ENCODE measurements at places on chromosomes 11 and 22. TPM values are rescaled to one million over a fixed set of nuclear protein-coding genes. Genes with fewer than 3 reads are reported as not detected.

- no peak for DNase-seq
These were observed 789 bp downstream of the RPS13 start for GRCh38 chr11:17076517-17077239.

GRCh38 chr11:32430568-32431381, 4.6 kb downstream of the WT1 start:
- no peak for DNase-seq

GRCh38 chr11:115199481-115200069, 304.6 kb downstream of the CADM1 start:
- no peak for DNase-seq

- no peak for DNase-seq
These were observed 27.4 kb downstream of the LIF start for GRCh38 chr22:30219049-30219654.

- no peak for DNase-seq
These were observed 54.3 kb downstream of the WNT7B start for GRCh38 chr22:45922661-45923060.

- peak; percentile 42 for DNase-seq
These were observed 28.5 kb upstream of the ALKBH3 start for GRCh38 chr11:43852057-43852636.

- no peak for DNase-seq
These were observed 531 bp downstream of the GRIK4 start for GRCh38 chr11:120511820-120512738.

- no peak for DNase-seq
These were observed 10.6 kb upstream of the GLYATL1 start for GRCh38 chr11:58928691-58929090.

GRCh38 chr11:70111269-70112016, 33.3 kb downstream of the ANO1 start:
- no peak for DNase-seq

GRCh38 chr11:68751331-68751856, at the start of gene TESMIN:
TESMIN (minus strand) TSS chr11:68751520; CDS start chr11:68750660, 860 bp downstream.
- peak; percentile 97 for DNase-seq

DNA sequence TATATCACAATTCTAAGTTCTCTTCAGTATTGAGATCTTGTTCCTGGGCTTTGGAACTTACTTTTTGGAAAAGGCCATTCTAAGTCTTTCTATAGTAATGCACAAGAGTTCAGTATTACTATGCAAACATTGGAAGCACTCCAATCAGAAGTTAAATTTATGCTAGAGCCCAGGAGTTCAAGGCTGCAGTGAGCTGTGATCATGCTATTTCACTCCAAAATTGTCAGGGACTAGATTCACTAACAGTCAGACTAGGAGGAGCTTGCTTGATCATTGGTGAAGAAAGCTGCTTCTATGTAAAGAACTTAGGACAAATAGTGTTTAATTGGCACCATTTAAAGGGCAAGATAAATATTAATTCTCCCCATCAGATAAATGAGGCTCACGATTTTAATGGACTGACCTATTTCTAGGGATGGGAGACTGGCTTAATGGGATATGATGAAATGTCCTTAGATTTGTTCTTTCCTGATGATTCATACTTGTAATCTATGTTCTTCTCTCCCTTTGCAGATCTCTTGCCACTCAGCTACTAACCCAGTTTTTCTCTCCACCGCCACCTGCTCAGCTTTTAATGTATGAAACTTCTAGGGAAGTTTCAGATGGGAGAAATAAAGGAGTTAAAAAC, 32.6 kb upstream of the TMEM123 start:
- DNase-seq, result no peak

DNA sequence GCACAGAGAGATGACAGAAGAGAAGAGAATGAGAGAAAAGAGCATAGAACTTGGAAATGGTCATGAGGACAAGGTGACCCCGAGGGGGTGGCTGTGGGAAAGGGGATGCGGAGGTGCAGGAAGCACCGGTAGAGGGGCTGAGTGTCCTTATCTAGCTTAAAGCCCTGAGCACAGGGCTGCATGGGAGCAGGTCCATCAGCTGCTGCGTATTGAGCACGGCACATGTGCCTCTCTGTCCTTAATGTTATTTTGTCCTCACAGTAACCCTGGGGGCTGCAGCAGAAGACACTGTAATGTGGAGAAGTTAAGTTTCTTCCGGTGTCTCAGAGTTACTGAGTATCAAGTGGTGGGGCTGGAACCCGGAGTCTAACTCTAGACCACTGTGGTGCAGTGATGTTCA, 94.4 kb upstream of the OR4B1 start:
- no peak for DNase-seq

DNA sequence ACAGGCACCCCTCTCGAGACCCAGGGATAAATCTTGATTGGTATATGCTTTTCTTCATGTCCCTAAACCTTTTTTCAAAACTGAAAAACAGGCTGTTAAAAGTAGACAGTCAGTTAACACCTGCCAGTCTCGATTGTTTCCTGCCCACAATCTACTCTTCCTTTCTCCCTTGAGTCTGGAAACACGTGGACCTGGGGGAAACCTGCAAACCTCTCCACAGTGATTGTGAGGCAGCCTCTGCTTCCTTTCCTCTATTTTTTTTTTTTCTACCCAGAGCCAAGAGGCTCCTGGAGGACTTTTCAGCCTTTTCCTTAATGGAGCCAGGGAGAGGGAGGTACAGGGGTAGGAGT, 69.4 kb upstream of the CLMP start:
- DNase-seq, result no peak

DNA sequence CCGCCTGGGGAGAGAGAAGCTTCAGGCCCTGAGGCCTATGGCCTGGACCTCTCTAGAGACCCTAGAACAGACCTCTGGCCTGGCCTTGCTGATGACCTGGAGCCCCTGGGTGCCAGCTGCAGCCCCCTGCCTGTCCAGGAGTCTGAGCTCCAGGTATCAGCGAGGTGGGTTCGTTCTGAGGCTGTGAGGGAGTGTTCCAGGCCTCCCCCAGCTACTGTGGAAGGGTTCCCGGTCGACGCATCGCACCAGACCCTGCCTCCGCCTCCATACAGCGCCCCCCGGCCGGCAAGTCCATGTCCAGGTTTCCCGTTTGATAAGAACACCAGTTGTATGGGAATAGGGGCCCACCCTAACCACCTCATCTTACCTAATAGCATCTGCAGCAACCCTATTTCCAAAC, 111.1 kb downstream of the KCNQ1 start:
- no peak for DNase-seq

DNA sequence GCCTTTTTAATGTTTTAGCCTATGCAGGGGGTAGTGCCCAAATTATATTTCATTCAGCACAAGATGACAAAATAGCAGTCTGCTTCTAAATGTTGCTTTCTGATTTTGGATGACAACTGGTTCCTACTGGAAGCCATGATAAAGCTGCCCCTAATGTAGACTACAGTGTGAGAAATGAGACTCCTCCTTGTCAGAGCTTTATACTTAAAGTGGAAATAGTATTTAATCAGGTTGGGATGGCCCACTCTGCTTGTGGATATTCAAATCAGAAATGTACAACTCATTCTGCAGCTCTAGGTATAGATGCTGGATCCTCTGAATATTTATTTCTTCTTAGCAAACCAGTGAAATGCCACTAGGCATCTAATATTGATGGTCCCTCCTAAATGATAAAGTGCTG, 171.3 kb downstream of the SOX6 start:
- DNase-seq, result no peak

DNA sequence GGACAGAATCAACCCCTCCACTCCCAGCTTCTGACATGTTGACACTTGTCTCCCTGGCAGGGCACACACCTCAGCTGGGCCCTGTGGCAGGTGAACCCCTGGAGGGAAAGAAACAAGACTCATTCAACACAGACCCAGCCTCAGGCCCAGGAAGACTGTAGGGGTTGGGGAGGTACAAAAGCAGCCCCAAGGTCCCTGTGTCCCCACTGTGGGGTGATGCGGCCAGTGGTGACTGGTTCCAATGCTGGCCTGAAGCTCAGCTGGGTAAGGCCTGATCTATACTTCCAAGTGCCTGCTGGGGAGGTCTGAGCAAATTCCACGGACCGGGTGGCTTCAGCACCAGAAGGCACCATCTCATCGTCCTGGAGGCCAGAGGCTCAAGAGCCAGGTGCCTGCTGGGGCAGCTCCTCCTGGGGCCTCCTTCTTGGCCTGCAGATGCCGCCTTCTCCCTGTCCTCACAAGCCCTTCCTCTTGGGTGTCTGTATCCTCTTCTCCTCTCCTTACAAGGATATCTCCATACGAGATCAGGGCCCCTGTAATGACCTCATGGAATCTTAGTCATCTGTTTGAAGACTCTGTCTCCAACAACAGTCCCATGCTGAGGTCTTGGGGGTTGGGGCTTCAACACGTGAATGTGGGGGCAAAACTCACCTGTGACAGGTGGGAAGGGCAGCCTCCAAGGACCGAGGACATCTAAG, 1492.1 kb downstream of the BRD1 start:
- no peak for DNase-seq

GRCh38 chr22:41919357-41920224, 4.7 kb upstream of the SHISA8 start:
- peak; percentile 64 for DNase-seq

GRCh38 chr11:116224154-116224888, 548.5 kb downstream of the BUD13 start:
- peak; percentile 37 for DNase-seq

DNA sequence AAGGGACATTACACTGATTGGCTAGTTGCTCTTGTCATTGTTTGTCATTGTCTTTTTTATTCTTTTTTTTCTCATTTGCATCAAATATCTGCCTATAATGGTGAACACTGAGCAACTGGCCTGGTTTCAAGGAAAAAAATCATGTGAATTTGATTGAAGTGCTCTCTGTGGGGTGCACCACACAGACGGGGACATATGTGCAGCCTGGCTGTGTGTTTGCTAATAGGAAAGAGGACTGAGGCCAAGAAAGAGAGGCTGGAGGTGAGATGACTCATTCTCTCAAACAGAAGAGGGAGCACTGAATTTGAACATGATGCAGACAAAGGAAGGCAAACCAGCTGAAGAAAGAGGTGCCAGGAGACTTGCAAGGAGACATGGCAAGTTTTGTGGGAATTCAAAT, 684.9 kb upstream of the CCDC90B start:
- no peak for DNase-seq

DNA sequence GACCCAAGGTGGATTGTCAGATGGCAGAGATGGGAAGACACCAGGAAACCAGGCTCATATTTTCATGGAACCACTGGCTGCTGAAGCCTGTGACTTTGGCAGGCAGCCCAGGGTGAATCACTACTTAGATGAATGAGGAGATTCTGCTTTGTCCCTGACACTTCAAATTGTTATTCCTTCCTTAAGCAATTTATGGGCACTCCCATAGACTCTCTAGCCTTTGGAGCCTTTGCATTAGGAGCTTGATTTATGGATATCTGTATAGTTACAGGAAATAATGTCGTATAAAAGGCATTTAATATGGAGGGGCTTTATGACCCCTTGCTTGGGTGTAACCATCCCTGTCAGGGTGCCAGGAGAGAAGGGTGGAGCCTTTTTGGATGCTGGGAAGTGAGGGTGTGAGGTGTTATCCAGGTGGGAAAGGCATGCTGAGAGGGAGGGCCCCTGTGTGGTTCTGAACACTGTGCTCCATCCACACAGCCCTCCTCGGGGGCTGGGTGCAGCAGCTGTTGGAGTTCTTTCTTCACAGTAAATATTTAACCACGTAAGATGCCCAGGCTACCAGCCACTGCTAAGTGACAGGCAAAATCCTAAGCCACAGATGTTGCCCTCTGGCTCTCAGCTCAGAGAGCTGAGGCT, 35.3 kb downstream of the IL18 start:
- no peak for DNase-seq

GRCh38 chr11:100719809-100720221, 32.7 kb downstream of the ARHGAP42 start:
- no peak for DNase-seq

- DNase-seq, result peak; percentile 36
These were observed at the start of gene PYGM for GRCh38 chr11:64759722-64760719. PYGM (minus strand) TSS chr11:64759974; CDS start chr11:64759898, 76 bp downstream.

GRCh38 chr11:79506734-79507344, 66.0 kb upstream of the TENM4 start:
- DNase-seq, result no peak

- no peak for DNase-seq
These were observed 3.7 kb upstream of the TMEM109 start for GRCh38 chr11:60910281-60910687.

DNA sequence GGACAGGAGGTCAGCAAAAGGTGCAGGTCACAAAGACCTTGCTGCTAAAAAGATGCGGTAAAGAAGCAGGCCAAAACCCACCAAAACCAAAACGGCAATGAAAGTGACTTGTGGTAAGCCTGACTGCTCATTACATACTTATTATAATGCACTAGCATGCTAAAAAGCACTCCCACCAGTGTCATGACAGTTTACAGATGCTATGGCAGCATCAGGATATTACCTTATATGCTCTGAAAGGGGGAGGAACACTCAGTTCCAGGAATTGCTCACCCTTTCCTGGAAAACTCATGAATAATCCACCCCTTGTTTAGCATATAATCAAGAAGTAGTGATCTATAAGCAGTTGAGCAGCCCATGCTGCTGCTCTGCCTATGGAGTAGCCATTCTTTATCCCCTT, 45.2 kb upstream of the SLC5A12 start:
- DNase-seq, result no peak

DNA sequence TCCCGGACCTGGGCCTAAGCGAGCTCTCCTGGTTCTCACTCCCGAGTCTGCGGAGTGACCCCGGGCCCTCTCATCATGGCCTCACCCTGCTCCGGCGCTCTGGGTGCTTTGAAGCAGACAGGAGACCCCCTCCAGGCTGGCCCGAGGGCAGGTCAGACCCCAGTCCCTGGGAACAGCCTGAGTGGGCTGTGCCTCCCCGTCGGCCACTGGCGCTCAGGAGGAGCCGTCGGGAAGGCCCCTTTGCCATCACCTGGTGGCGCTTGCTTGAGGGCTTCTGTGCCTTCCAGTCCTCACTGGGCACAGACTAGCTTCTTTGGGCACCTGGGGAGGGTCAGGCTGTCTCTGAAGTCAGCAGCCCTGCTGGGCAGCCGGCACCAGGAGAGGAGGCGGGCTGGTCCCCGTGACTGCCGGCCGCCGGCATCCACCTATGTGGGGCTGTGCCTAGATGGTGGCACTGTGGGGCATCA, 6.7 kb downstream of the BRSK2 start:
- no peak for DNase-seq

DNA sequence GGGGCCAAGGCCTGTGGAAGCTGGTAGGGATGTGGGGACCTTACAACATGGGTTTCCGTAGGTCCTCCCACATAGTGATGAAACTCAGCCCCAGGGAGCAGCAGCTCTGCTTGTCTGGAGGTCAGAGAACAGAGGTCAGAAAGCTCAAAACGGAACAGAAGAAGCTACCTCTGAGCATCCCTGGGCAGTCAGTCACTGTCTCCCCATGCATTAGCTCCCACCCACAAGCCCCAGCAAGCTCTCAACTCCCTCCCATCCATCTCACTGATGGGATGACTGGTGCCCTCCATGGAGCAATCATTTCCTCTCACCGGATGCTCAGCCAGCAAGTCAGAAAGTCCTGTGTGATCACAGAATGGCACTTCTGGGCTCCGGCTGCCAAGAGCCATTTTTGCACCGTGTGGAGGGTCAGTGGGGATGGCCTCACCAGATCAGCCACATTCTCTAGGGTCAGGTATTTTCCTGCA, 1.9 kb downstream of the TPP1 start:
- no peak for DNase-seq

Gene RBFOX2
- 0.36 TPM for total RNA-seq

Gene SMC1B
- 2.5 TPM for total RNA-seq

Gene CD3G
- 212 TPM for total RNA-seq

Gene IGLL1
- not detected for total RNA-seq

Gene SLC6A5
- not detected for total RNA-seq

Gene MMP12
- not detected for total RNA-seq

Gene MS4A8
- not detected for total RNA-seq

Gene TUBA8
- 3.7 TPM for total RNA-seq

Gene CTSW
- total RNA-seq, result 161 TPM

Gene CHRNA10
- 3.2 TPM for total RNA-seq

Gene CCDC87
- total RNA-seq, result 0.14 TPM

Gene RAPSN
- total RNA-seq, result 0.42 TPM

Gene SERPIND1
- not detected for total RNA-seq

Gene OR4A16
- total RNA-seq, result not detected

Gene KRTAP5-6
- not detected for total RNA-seq

Data from activated naive CD8-positive, alpha-beta T cell treated with anti-CD3 and anti-CD28 coated beads, Interleukin-2, amount 10 ng/mL, durations not matched to agents 7 days and 5 days (primary cell).